Activated T-cell treated with anti-CD3 and anti-CD28 coated beads, Interleukin-2, amount 50 U/mL, for 48 hours (primary cell): ENCODE measurements at places on chromosomes 2 and 18.

GRCh38 chr2:215966951-215967350 lies 46.4 kb downstream of the MREG start:
- no peak for DNase-seq

GRCh38 chr2:234723400-234723799 lies 226.5 kb upstream of the ARL4C start:
- no peak for DNase-seq

DNA sequence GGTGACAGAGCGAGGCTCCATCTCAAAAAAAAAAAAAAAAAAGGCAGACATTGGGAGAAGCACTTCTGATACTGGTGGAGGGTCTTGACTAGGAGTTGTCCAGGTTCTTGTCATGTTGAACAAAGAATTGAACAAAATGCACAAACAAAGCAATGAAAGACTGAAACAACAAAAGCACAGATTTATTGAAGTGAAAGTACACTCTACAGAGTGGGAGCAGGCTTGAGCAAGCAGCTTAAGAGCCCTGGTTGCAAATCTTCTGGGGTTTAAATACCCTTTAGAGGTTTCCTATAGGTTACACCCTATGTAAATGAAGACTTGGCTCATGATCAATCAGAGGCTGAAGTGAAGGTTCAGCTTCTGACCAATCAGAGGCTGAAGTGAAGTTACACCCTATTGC lies 6.4 kb upstream of the SS18 start:
- DNase-seq, result no peak

DNA sequence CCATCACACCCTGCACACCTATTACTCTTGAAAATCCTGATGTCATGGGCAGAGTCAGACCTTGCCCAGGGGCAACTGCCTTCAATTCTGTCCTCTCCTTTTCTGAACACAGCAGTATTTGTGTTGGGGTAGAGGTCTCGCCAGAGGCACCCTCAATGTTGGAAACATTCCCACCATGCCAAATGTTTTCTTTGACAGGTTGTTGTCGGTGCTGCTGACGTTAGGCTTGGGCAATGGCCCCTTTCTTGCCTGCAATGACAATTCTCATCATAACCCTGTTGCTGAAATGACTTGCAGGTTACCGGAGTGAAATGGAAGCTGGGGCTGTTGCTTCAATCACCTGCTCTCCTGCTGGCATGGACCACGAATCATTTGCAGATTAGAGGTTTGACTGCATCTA lies 17.9 kb downstream of the GKN1 start:
- no peak for DNase-seq

GRCh38 chr2:18614041-18614440 lies 24.7 kb upstream of the NT5C1B start:
- DNase-seq, result no peak
